Transverse colon (tissue), 4 donors: ENCODE measurements at places on chromosomes 7 and 10.

GRCh38 chr7:39609113-39609934 is 14.0 kb upstream of the RALA start:
- DNase-seq: no peak

DNA sequence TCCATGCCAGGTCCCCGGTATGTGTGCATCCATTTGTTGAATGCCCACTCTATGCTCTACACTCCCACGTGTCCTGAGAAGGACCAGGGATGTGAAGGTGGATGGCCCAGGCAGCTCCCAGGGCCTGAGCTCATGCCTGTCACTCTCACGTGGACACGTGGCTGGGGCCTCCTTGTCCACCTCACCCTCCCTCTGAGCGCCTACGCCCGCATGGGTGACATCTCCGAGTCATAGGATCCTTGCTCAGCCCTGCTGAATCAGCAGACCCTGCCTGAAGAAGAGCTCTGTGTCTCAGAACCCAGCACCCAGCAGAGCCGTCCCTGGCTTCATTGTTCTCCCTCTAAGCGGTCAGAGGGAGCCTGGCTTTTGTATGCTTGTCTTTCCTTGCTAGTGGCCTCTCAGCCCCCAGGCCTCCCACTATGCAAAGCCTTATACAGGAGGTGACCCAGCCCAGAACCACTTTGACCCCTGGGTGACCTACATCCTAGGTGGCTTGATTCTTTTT is 107.9 kb upstream of the PPIF start:
- no peak for DNase-seq

DNA sequence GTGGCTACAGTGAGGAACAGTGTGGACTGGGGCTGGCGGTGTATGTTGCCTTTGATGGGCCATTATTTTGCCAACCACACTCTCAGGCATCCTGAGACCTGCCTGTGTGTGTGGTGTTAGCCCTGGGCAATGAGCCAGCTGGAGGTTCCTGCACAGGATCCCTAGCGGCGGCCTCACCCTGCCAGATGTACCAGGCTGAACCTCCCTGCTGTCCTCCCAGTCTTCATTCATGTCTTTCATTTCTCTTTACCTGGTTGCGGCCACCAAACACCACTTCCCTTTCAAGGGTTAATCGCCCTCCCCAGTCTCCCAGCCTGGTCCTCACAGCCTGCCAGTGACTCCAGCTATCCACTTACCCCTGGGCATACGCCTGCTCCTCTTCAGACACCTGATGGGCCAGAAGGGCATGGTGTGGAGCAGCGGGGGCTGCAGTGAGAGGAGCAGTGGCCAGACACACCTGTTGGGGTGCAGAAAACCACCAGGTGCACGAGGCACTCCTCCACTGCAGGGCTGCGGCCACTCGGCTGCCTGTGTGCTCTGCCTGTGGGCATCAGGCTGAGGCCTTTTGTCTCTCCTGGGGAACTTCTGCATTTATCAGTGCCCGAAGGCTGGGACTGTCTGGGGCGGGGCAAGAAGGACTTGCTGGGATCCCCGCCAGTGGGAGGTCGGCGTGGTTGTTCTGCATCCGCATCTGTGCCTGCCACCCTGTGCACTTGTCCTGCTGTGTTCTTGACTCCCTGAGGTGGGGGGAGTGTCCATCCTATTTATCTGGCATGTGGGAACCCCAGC is 111.6 kb downstream of the ARHGAP22 start:
- no peak for DNase-seq

DNA sequence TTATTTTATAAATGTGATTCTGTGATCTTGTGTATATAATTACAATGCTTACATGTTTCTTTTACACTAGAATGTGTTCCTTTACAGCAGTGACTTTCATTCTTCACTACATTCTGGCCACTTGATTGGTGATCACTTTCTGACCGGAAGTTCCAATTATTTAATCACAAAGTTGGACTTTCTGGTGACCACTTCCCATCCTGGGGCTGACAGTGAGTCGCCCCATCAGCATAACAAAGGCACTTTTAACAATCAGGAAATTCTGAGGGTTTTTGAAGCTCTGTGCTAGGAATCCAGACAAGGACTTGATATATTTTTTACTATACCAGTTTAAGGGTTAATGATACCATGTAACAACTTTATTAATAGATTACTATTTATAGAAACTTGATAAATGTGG is 282.3 kb upstream of the KAT6B start:
- no peak for DNase-seq

DNA sequence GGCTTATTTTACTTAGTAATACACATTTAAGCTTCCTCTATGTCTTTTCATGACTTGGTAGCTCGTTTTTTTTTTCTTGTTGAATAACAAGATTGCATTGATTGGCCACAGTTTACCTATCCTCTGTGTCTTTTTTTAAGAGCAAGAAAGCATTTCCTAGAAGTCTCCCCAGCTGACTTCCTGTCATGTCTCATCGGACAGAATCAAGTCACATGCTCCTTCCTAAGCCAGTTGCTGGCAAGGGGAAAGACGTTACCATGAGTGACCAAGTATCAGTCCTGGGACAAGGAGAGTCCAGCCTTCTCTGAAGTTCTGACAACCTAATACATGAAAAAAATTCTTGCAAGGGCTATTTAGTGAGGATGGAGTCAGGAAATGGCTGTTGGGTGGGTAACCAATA is 24.9 kb upstream of the SFRP5 start:
- DNase-seq: no peak

DNA sequence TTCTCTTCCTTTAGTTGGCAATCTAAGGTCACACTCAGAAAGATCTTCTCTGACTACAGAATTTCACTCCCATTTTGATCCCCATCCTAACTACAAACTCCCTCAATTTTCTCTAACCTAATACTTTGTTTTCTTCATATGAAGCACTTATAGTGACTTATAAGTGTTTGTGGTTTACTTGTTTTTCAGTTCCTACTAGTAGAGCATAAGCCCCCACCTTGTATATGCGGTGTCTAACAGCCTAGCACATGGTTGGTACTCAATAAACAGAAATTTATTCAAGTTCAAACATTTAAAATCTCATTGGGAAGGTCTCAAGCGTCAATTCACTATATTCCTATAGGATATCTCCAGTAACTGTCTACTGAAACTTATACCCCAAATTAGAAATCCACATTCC is 35.2 kb downstream of the ANKRD26 start:
- no peak for DNase-seq

- DNase-seq: no peak
Measured at GRCh38 chr7:73509463-73509862, 12.6 kb downstream of the BAZ1B start.
